NCI-H524 treated with DMSO at 0.1 percent for 48 hours (cell line): ENCODE measurements at places on chromosomes 13 and 19.

GRCh38 chr13:82758044-82758443 is 1124.2 kb downstream of the SLITRK1 start:
- no peak for DNase-seq

DNA sequence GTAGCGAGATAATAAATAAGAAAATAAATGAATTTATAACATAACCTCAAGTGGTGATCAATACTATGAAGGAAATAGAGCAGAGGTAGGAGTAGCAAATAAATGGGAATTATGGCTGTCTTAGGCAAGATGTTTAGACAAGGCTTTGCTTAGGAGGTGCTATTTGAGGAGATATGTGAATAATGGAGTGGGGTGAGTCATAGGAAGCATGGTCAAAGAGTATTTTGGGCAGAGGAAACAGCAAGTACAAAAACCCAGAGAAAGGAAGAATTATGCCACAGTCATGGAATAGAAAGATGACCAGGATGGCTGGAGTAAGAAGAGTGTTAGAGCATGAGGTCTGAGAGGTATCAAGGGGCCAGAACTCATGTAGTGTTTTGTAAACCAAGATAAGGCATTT is 33.6 kb upstream of the LPAR6 start:
- no peak for DNase-seq

DNA sequence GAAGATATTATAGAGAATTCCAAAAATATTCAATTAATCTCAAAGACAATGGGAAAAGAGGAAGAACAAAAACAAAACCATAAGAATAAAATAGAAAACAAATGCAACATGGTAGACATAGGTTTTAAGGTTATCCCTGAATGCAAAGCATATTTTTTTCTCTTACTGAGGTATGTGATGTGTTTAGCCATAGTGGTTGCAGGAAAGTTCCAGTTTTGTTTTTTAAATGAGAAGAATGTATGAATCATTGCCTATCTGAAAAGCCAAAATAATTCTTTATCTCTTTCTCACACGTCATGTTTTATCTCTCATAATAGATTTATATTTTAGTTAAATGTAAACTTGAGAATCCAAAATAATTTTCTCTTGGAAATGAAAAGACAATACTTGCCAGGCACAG is 2591.7 kb upstream of the PCDH20 start:
- no peak for DNase-seq

DNA sequence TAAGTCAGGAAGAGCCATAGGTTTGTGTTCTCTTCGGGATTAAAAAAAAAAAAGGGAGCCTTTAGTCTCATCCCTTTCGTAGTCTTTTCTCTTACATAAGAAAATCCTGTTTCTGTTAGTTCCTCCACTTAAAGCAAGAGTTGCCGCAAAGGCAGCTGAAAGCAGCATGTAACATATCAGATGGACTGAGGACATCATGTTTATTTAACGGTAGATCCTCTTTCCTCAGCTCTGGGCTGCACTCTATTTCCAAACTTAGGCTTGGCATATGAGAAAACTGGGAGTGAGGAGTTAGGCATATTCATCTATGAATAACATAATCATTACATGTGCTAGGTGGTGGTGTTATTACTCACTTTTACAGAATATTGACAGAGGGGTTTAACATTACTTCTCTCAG is 391.2 kb downstream of the KLF12 start:
- DNase-seq = no peak

GRCh38 chr13:67934617-67935330 is 704.6 kb upstream of the PCDH9 start:
- no peak for DNase-seq

GRCh38 chr19:29714371-29714952 is 599 bp downstream of the C19orf12 start:
- DNase-seq = no peak

GRCh38 chr13:44903574-44903985 is 85.7 kb downstream of the NUFIP1 start:
- DNase-seq = no peak

DNA sequence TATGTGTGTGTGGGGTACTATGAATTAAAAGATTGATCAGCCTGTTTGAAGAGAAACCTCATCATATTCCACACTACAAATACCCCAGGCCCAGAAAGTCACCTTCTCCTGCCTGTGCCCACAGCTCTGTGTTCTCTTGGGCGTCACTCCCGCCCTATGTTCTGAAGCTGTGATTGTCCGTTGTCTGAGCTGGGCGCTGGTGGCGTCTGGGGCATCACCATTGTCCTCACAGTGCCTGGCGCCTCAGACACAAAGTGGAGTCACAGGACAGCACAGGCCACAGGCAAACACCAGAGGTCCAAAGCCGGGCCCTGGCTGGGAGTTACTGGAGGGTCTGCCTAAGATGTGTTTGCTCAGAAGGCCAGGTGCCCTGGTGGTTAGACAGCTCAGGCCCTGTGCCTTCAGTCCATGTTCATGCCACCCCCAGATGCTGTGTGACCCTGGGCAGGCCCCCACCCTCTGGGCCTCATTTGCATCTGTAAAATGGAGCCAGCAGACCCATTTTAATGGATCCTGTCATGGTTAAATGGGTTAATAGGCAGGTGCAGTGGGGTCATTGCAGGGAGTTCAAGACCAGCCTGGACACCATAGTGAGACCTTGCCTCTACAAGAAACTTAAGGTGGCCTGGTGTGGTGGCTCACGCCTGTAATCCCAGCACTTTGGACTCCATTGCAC is 34.5 kb downstream of the DNM2 start:
- DNase-seq = no peak

GRCh38 chr19:54607785-54608150 is 14.3 kb downstream of the LILRA1 start:
- DNase-seq = no peak

DNA sequence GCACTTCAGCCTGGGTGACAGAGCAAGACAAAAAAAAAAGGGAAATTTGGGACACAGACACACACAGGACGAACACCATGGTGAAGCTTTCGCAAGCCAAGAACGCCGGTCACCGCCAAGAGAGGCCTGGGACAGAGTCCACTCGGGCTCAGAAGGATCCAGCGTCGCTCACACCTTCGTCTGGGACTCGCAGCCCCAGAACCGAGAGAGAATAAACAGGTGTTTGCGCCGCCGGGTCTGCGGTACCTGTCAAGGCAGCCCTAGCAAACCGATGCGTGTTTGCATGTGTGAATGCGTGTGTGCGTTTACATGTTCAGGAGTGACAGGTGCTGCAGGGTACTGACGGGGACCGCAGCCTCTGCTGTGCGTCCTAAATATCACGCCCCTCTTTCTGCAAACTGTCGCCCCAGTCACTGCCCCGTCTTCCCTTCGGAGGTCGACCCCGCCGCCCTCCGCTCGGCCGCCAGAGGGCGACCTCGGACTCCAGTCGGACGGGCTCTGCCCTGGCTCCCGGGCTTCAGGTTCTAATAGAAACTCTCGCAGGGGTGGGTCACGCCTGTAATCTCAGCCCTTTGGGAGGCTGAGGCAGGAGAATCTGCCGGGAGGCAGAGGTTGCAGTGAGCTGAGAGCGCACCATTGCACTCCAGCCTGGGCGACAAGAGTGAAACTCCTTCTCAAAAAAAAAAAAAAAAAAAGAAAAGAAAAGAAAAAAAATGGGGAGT is 11.8 kb upstream of the CSNK1G2 start:
- DNase-seq = peak; percentile 22

DNA sequence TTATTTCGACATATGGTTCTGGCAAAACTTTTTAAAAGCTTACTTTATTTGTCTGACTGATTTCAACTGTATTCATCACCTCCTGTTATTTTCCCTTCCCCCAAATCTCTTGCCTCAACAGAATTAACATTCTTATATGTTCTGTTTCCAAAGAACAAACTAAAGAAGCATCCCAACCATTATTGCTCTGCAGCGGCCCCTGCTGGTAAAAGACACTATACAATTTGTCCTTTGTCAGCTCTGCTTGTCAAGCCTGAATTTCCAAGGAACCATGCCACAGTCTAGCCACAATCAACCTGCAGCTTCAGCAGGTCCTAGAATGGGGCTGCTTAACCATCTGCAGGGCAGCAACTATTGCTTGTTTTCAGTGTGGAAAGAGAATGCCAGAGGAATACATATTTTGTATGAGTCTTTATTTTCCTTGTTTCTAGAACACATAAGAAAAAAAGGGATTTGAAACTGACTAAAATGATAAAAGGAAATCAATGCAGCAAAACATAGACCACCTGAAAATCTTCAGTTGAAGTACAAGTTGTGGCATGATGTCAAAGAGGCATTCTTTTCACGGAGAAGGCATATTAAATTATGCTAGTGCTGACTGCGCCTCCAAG is 845.3 kb downstream of the DIAPH3 start:
- no peak for DNase-seq

DNA sequence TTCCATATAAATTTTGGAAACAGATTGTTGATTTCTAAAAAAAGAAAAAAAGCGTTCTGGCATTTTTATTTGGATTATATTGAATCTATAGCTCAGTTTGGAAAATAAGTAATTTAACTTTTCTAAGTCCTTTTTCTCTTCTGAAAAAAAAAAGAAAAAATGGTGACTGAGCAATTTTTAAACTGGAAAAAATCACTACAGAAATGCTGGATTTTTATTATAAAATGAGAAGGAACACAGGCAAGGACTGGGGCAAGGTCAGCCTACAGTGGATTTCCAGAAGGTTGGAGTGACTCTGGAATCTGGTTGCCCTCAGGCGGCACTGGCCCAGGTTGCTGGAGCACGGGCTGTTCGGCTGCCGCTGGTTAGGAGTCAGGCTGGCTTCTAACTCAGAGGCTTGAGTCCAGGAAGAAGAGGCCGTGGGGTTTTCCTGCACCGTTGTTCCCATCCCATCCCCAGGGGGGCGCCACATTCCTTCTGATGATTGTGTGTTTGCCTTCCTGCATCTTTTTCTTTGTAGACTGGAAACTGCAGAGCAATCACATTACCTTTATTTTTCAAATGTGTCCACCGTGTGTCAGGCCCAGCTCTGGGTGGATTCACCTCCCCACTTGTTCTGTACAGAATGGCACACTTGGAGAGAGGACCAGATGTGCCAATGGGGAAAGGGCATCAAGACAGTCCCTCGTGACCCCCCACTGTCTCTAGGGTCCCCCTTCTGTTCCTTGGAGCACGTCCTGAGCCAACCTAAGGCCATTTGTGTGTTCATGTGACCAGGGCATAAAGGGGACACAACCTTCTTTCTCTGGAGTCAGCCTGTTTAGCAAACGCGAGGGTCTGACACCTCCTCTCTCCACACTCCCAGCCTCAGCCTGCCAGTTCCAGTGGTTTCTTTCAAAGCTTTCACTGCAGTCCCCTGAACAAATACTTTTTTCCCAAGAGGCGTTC is 44.5 kb upstream of the GTF3A start:
- DNase-seq = no peak

DNA sequence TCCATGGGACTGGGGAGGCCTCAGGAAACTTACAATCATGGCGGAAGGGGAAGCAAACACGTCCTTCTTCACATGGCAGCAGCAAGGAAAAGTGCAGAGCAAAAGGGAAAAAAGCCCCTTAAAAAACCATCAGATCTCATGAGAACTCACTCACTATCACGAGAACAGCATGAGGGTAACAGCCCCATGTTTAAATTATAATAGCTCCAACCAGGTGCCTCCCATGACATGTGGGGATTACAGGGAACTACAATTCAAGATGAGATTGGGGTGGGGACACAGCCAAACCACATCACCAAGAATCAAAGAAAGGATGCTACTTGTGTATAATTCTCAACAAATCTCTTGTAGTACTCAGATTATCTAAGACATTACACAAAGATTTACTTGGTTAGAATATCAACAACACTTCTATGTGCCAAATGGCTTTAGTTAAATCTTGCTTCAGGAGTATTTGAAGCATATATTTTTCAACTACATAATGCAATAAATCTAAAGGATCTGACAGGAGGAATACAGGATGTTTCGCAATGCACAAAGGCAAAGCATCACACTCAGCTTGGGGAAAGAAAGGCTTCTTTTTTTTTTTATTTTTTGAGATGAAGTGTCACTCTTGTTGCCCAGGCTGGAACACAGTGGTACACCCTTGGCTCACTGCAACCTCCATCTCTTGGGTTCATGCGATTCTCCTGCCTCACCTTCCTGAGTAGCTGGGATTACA is 180.0 kb downstream of the LHFPL6 start:
- DNase-seq = no peak

DNA sequence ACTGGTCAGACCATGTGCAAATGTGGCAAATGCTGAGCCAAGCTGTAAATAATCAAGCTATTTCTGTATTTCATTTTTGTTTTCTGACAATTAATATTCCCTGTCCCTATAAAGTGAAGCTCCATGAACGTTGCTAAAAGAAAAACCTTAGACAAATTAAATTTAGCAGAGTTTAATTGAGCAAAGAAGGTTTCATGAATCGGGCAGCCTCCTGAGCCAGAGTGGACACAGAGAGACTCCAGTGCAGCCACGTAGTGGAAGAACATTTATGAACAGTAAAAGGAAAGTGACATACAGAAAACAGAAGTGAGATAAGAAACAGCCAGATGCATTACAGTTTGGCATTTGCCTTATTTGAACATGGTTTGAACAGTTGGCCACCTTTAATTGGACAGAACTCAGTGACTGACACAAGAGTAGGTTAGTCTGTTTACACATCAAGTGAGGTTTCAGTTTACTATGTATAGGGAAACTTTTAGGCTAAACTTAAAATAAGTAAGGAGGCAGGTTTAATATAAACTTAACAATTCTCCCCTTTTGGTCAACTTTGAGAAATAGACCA is 69.7 kb downstream of the UFM1 start:
- DNase-seq = no peak

GRCh38 chr13:24129914-24130774 is 30.4 kb upstream of the SPATA13 start:
- DNase-seq = no peak

- DNase-seq = no peak
Measured at GRCh38 chr13:44302233-44302632, 71.4 kb upstream of the SERP2 start.

DNA sequence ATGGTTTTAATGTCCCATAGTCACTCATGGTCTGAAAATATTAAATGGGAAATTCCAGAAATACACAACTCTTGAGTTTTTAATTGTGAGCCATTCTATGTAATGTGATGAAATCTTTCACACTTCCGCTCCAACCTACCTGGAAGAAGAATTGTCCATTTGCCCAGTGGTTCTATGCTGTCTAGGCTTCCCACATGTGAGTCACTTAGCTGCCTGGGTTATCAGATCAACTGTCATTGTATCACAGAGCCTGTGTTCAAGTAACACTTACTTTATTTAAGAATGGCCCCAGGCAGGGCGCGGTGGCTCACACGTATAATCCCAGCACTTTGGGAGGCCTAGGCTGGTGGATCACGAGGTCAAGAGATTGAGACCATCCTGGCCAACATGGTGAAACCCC is 1450.5 kb downstream of the EFNB2 start:
- DNase-seq = no peak

GRCh38 chr19:22052644-22053013 is 345 bp downstream of the ZNF257 start:
- no peak for DNase-seq
